CD8-positive, alpha-beta memory T cell (primary cell): ENCODE measurements at places on chromosomes 13 and 19. TPM values are rescaled to one million over a fixed set of nuclear protein-coding genes. Genes with fewer than 3 reads are reported as not detected.

Gene KIR3DL2
- total RNA-seq = 0.27 TPM

Gene PABPC3
- 0.72 TPM for total RNA-seq

Gene FCGBP
- 7.0 TPM for total RNA-seq

Gene PLA2G4C
- 1.7 TPM for total RNA-seq

Gene ATXN8OS
- total RNA-seq = not detected

Gene MBD3L3
- not detected for total RNA-seq

Gene C19orf81
- not detected for total RNA-seq

Gene GARIN5A
- total RNA-seq = 0.57 TPM

Gene PSG11
- total RNA-seq = not detected

DNA sequence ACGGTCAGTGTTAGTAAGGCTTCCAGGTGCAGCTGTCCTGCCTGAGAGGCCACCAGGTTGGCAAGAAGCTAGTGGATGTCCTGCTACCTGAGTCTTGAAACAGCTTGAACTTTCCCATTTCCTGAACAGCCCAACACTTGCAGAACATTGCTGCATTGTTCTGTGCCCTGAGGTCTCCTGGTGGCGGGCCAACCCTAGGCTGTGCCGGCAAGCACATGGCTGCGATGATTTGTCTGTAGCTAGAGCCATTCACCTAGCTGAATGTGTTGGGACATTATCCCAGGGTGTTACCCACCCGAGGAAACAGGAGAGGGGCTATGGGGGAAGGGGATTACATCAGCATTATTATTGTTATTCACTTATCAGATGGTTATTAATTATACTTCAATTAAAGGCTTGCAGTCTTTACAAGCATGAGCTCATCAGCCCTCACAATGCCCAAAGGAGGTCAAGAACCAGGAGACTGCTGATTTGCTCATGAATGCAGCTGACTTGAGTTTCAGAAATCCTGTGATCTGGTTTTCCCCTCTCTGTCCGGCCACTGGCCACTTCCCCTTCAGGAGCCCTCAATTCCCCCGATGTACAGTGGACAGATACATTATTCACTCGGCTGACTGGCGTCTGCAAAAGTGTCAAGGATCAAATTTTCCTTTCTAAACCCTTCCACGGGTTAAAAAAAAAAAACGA is 187.6 kb upstream of the TSC22D1 start:
- no peaks in the 10 kb centered on the region for H3K27me3 ChIP-seq
- no peak for DNase-seq
- H3K27ac ChIP-seq = no peak overlapping the region
- no peak overlapping the region for H3K4me3 ChIP-seq
- no peaks in the 10 kb centered on the region for H3K36me3 ChIP-seq
- H3K4me1 ChIP-seq = peaks cover 4% of the 10 kb centered on the region

- DNase-seq = no peak
- peaks cover 26% of the 10 kb centered on the region for H3K36me3 ChIP-seq
- H3K27ac ChIP-seq = no peak overlapping the region
- H3K4me3 ChIP-seq = no peak overlapping the region
- H3K4me1 ChIP-seq = peaks cover 14% of the 10 kb centered on the region
These were observed 5.6 kb downstream of the GTF2F1 start for GRCh38 chr19:6387372-6387771.

- peak overlapping the region; percentile 83 for H3K27ac ChIP-seq
- H3K4me3 ChIP-seq = peak overlapping the region; percentile 89
- H3K36me3 ChIP-seq = no peaks in the 10 kb centered on the region
- H3K27me3 ChIP-seq = no peaks in the 10 kb centered on the region
- H3K4me1 ChIP-seq = peaks cover 80% of the 10 kb centered on the region
These were observed 4.8 kb downstream of the PPP6R1 start for GRCh38 chr19:55253842-55254624.

DNA sequence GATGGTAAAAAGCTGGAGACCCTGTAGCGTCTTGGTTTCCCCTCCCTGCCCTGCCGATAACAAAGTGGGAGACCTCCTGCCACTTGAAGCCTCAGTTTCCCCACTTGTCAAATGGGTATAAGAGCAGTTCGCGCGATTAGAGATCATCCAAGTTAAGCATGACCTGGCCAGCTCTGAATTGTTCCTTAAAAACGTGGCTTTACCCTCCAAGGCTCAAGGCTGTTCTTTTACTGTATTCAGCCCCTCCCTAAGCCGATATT is 421 bp downstream of the TNPO2 start:
- peaks cover 17% of the 10 kb centered on the region for H3K4me1 ChIP-seq
- peak overlapping the region; percentile 60 for H3K27ac ChIP-seq
- DNase-seq = no peak
- H3K4me3 ChIP-seq = peak overlapping the region; percentile 98
- H3K36me3 ChIP-seq = peaks cover 7% of the 10 kb centered on the region
- no peaks in the 10 kb centered on the region for H3K27me3 ChIP-seq

DNA sequence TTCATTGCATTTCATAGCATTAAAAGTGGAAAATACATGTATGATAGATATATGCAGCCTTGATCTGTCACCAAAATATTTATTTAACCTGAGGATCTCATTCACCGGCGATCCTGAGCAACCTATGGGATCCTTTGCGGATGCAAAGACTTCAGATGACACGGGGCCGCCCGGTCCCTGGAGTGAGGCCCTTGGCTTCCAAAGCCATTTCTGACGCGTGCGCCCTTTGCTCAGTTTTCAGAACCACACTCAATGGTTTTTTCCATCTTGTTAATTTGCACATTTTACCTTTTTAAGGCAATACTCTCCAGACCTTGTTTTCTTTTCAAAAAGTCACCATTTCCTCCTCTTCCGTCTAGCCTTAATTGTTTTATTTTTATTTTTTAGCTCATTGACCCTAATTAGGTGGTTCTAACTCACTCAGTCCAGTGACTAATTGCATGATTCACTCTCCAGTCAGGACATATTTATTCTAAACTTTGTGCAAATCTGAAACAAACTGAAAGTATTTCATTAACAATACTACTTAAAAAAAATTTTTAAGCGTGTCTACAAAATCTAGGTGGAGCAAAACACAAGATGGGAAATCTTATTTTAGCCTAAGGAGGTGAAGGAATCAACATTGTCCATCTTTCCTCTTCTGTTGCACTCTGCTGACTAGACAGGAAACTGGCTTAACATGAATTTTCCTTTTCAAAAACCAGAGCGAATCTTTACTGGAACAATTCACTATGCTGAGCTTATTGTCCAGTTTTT is 47.9 kb downstream of the COL4A1 start:
- H3K4me3 ChIP-seq = no peak overlapping the region
- H3K36me3 ChIP-seq = no peaks in the 10 kb centered on the region
- no peaks in the 10 kb centered on the region for H3K27me3 ChIP-seq

DNA sequence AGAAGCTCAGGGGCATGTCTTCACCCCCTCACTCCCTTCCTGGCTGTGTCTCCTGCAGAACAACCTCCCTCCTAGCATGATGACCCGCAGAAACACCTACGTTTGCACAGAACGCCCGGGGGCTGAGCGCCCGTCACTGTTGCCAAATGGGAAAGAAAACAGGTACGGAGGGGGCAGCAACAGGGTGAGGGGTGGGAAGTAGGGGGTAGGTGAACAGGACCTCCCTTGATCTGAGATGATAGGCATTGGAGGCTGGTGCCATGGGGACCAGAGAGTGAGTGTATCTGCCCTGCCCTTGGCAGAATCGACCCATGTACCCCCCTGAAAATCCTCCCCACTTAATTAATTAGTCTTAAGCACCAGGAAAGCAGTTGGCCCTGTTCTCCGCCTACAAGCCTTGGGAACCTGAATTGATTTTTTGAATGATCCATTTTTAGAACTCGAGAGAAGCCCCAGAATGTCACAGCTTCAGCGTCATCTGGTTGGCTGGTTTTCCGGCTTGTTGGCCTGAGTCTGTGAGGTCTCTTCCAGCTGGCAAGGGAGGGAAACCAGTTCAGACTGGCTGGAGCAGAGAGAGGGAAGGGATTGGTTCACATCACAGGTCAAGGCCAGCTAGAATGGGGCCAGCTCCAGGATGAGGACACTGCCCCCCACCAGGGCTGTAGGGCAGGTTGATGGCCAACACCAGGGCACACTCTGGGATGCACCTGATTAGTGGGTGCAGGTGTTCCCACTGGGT is 28.2 kb downstream of the CKM start:
- no peaks in the 10 kb centered on the region for H3K27me3 ChIP-seq
- H3K36me3 ChIP-seq = peaks cover 16% of the 10 kb centered on the region
- no peak for DNase-seq
- no peak overlapping the region for H3K27ac ChIP-seq
- no peaks in the 10 kb centered on the region for H3K4me1 ChIP-seq

- no peak for DNase-seq
- no peaks in the 10 kb centered on the region for H3K36me3 ChIP-seq
- H3K4me3 ChIP-seq = no peak overlapping the region
These were observed 78.5 kb upstream of the PCDH8 start for GRCh38 chr13:52926971-52927370.

DNA sequence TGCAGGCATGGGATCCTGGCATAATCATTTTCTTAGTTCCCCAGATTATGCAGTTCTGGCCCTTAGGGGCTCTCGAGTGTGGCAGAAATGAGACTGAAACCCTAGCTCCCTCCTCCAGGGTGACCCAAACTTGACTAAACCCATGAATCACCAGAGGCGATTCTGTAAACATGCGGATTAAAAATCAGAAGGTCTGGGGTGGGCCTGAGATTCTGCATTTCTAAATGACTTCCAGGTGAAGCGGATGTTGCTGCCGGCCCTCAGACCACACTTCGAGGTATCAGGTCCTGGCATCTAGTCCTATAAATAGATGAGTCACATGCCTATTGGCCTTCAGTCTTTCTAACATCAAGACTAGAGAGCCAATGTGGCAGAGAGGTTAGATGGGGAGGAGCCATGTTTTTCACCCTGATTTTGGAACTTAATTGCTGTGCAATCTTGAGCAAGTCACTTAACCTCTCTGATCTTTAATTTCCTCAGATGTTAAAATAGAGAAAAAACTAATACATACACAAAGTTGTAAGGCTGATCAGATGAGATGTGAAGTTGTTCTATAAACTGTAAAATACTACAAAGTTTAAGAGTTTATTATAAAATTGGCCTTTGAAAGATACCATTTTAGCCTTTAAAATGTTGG is 431.2 kb downstream of the FOXO1 start:
- DNase-seq = no peak
- H3K27ac ChIP-seq = no peak overlapping the region
- no peaks in the 10 kb centered on the region for H3K36me3 ChIP-seq
- H3K27me3 ChIP-seq = no peaks in the 10 kb centered on the region
- no peaks in the 10 kb centered on the region for H3K4me1 ChIP-seq

- H3K36me3 ChIP-seq = no peaks in the 10 kb centered on the region
- DNase-seq = no peak
- peak overlapping the region; percentile 99 for H3K27ac ChIP-seq
- H3K4me1 ChIP-seq = peaks cover 84% of the 10 kb centered on the region
These were observed 37.0 kb upstream of the NANOS3 start for GRCh38 chr19:13839938-13840304.

- no peak overlapping the region for H3K4me3 ChIP-seq
- no peaks in the 10 kb centered on the region for H3K27me3 ChIP-seq
- no peaks in the 10 kb centered on the region for H3K4me1 ChIP-seq
- no peaks in the 10 kb centered on the region for H3K36me3 ChIP-seq
- no peak overlapping the region for H3K27ac ChIP-seq
- DNase-seq = no peak
These were observed 497.6 kb downstream of the SUCLA2 start for GRCh38 chr13:47503475-47503874.

DNA sequence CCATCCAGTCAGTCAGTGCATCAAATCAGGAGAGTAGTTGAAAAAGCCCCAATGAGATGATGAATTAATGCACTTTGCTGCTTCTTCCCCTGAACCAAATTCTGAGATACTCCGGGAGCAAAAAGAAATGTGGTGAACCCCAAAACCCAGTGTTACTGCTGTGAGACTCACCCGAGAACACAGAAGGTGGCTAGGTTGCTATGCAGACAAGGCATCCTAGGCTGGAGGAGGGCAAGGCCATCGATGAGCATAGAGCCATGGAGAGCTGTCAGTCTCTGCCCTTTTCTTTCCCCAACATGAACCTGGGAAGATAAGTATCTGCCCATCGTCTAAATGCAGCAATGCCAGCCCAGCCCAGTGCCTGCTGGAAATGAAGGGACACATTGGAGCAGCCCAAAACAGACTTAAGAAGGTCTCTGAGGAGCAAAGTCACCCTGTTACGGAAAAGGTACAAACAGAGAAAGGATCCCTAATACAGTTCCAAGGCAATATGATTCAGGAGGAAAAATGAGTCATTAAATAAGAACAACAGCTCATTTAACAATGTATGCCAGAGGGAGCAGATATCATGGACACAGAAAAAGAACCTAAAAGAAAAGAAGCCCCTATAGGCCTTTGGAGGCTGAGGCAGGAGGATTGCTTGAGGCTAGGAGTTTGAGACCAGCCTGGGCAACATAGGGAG is 272.0 kb downstream of the FOXO1 start:
- H3K36me3 ChIP-seq = no peaks in the 10 kb centered on the region
- DNase-seq = no peak
- no peak overlapping the region for H3K4me3 ChIP-seq
- no peaks in the 10 kb centered on the region for H3K27me3 ChIP-seq
- no peak overlapping the region for H3K27ac ChIP-seq
- peaks cover 16% of the 10 kb centered on the region for H3K4me1 ChIP-seq

- no peak overlapping the region for H3K27ac ChIP-seq
- no peak overlapping the region for H3K4me3 ChIP-seq
- DNase-seq = peak; percentile 59
- no peaks in the 10 kb centered on the region for H3K36me3 ChIP-seq
- H3K4me1 ChIP-seq = no peaks in the 10 kb centered on the region
These were observed 14.8 kb downstream of the OPA3 start for GRCh38 chr19:45569619-45570421.

GRCh38 chr13:111612886-111613285 is 292.4 kb downstream of the TEX29 start:
- DNase-seq = no peak
- no peak overlapping the region for H3K27ac ChIP-seq
- H3K36me3 ChIP-seq = no peaks in the 10 kb centered on the region
- H3K4me1 ChIP-seq = no peaks in the 10 kb centered on the region

DNA sequence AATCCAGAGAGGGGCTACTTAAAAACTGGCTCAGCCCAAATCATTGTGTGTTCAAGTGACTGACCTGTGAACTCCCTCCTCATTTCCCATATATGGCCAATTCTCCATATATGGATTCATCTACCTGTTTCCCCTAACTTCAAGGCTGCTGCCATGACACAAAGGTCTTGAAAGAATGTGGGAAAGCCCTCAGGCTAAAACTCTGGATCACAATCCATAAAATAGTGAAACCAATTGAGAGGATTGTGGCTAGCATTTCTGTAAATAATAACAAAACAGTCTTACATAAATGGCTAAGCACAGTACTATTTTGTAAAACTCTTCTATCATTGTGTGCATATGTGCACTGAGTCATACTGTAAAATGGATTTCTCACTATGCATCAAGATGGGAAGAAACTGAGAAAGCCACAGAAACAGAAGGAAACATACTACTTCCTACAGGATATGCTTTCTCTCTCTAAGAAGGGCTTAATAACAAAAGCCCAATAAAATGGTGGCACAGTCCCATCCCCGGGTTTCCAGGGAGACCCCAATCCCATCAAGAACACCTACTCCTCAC is 80.5 kb downstream of the FOXO1 start:
- peaks cover 76% of the 10 kb centered on the region for H3K4me1 ChIP-seq
- no peak overlapping the region for H3K4me3 ChIP-seq
- no peak for DNase-seq
- no peak overlapping the region for H3K27ac ChIP-seq
